ENCODE measurements at places on chromosomes 3 and 15.

GRCh38 chr3:102297072-102297658 is 137.7 kb upstream of the ZPLD1 start:
- no peak for DNase-seq

DNA sequence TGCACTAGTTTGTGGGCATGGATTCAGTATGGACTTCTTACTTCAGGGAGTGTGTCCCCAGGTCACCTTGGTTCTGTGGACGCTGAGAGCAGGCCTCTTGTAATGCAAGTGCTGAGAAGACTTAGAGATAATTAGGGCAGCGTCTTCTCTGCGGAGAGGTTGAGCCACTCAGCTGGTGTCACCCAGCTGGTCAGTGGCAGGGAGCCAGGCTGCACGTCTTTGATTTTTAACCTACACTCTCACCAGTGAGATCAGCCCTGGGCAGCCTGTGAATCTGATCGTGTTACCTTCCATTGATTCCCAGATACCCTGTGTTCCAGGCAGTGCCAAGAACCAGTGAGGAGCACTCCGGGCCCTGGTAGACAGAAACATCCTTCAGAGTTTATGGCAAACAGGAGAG is 92.6 kb downstream of the SLCO3A1 start:
- DNase-seq: no peak

- peak; percentile 41 for DNase-seq
These were observed 161.3 kb upstream of the TLE3 start for GRCh38 chr15:70259028-70259424.

DNA sequence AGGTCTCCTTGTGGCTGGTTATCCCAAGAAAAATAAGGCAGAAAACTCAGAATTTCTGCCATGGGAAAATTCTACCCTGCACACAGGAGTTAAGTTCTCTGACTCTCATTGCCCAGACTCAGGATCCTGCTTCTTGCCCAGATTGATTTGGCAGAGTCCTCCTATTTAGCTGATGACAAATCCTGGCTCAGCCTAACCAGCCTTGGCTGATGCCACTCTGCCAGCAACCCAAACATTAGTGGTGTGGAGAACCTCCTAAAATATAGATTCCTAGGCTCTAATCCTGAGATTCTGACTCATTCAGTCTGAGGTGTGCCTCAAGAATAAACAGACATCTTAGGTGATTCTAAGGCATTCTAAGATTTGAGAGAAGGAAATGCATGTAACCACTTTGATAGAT is 60.5 kb upstream of the ACTC1 start:
- DNase-seq: no peak

- DNase-seq: no peak
These were observed 400.2 kb downstream of the MCTP2 start for GRCh38 chr15:94631608-94632007.

DNA sequence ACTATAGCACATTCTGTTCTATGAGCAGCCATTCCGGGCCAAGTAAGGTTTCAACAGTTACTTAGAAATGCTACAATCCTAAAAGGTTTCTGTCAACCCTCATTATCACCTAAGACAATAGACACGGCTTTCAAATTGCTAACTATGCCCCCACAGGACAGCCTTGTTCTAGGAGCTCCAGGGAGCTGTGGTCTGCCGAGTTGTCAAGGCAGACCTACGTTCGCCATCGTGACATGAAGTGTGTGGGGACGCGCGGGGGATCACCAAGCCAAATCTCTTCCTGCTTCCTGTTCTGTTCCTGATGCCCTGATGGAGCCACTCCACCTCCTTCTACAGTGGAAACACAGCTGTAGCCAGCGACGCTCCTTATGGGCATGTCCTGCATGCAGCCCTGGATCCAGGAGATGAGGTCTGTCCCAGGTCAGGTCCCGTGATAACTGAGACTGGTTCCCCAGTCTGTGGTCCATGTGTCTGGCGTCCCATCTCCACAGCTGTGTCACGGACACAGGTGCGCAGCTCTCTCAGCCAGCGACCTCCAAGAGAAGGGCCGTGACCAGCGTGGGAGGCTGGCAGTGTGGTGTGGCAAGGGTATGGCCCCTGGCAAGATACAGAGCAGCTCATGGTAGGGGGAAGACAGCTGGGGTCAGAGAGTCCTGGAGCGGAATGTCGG is 82.8 kb downstream of the PCSK6 start:
- no peak for DNase-seq

- DNase-seq: no peak
These were observed 152.9 kb downstream of the IL1RAP start for GRCh38 chr3:190666821-190667220.

DNA sequence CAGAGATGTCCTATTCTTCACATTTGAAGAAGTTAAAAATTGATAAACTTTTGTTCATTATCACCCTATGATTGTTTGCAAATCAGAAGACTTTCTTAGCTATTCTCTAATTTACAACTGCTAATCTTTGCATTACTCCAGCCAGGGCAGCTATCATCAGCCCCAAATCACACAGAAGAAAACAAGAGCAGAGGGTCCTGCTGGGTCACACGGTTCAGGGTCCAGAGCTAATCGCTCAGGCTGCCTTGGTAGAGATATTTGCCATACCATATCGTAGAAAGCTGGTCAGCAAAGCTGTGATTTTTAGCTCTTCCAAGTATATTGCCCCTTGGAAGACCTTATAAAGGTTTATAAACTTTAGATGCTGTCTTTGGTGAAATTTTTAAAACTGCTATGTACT is 181.4 kb downstream of the MAGI1 start:
- no peak for DNase-seq

DNA sequence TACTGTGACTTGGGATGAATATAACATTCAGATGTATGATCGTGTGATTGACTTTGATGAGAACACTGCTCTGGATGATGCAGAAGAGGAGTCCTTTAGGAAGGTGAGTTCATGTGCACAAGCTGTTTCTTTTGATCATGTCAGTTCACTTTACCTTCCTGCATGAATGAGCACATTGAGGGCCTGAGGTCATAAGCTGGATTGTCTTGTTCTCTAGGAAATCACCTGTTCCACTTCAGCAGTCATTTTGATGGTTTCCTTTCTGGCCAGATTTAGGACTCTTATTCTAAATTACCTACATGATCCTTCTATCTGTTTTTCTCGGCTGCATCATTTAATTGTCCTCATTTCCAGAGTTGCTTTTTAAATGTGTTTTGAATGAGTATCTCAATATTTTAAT is 4.1 kb downstream of the RCN2 start:
- no peak for DNase-seq

All from T-cell (primary cell).